ENCODE measurements at places on chromosomes 7 and 10.

DNA sequence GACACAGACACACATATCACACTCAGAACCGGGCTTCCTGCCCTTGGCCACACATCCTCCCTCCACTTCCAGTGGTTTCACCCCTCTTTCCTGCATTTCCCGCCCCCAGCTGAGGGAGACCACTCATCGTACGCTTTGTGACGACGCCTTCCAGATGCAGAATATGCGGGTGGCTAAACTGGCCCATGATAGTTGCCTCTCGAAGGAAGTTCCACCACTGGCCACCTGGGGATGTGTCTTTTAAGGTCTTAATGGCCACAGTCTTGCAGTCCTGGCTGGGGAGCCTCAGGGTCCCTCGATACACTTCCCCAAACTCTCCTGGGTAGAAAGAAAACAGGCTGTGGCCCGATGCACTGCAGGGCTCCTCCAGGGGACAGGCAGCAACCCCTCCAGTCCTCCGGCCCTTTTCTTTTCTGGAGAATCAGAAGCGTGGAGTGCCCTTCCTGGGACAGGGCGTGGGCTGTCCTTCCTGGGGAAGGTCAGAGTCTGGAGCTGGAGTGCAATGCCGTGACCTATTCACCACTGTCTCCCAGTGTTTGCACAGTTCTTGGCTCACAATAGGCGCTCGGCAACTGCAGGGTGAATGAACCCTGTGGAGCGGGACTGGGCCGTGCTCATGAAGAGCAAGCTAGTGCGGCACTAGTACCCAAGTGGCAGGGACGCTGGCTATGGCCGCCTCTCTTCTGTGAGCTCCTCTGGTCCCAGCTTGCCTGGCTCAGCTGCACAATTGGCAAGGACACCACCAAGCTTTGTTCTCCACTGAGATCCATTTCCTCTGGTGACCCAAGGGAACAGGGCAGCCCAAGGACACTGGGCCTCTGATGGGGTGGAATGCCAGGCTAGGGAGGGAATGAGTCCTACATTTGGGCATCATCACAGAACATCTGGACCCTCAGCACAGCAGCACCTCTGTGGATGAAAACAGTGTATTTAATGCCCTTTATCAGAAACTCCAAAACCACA, 13.2 kb downstream of the EPHA1 start:
- no peak for DNase-seq

- no peak for DNase-seq
Observed at GRCh38 chr7:100384628-100385294, 11.5 kb downstream of the PILRA start.

DNA sequence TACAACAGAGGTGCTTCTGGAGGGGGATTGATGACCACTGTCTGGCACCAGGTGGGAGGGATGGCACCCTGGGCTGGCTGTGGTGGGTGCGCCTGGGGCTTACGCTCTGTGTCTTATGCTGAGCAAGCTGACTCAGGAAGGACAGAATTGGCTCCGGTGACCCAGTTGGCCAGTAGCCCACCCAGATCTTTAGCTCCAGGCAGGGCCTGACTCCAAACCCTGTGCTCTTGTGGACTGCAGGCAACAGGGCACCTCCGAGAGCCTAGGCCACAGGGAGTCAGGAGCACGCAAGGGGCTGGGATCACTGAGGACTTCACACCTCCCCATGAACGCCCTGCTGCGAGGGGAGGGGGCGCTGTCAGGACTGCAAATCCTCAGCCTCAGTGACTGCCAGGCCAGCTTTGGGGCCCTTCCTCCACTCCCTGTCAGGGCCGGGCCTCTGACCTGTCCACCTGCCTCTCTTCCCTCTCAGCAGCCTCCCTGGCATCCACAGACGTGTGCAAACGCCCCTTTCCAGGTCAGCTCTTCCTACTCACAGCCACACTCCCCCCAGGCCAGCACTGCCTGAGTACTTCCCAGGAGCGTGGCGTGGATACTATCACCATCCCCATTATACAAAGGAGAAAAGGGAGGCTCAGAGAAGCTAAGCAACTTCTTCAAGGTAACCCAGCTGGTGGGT, 118.7 kb downstream of the SLIT1 start:
- DNase-seq, result no peak

DNA sequence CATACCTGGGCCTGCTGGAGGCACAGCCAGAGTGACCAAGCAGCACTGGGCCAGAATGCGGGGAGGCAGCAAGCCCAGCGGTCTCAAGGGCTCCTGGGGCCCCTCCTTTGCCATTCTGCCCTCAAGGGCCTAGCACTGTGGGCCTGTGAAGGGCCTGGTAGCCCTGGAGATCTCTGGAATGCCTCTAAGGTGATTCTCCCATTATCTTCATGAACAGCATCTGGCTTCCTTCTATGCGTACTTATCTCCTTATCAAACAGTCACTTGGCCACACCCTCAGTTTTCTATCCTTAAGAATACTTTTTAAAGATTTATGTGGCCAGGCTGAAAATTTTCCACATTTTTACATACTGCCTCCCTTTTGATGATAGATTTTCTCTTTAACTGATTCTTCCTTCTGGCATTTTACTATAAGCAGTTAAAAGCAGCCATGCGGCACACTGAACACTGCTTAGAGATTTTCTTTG, 67.5 kb upstream of the CCNY start:
- DNase-seq, result no peak

DNA sequence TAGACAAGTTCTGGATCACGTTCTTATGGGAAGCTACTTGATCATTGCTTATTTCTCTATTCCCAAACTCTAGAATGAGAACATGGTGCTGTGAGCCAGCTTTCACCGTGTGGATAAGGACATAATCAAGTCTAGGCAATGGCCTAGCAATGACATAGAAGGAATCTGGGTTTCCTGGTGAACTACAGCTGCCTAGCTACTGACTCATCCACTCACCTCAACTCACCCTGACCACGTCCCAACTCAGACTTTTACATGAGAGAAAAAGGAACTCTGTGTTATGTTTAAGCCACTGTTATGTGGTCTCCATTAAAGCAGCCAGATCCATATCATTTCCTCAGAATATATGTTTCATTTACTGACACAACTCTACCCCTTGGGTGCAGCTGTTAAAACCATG, 18.8 kb upstream of the MET start:
- no peak for DNase-seq

GRCh38 chr7:150994141-150994837, 3.5 kb downstream of the NOS3 start:
- no peak for DNase-seq

- DNase-seq, result no peak
Observed at GRCh38 chr7:25060487-25061055, 64.5 kb downstream of the CYCS start.

DNA sequence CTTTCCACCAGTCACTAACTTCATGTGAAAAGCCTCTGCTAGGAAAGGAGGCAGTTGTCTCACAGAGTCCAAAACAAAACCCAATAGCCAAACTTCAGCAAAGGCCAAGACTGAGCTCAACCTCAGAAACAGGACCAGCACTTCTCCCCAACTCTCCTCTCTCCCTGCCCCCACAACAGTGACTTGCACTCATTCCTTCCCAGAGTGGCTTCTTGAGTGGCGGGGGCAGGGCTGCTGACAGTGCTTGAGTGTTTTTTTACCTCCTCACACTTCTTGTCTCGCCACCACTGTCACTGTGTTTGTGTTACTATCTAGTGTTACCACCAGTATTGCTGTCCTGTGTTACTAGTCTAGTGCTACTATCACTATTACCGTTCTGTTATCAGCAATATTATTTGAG, 206.8 kb downstream of the KLF6 start:
- DNase-seq, result no peak

GRCh38 chr7:146956321-146956720, 839.7 kb downstream of the CNTNAP2 start:
- no peak for DNase-seq

GRCh38 chr7:26291699-26292538, at the start of gene SNX10:
TSS of gene SNX10 (plus strand) at chr7:26291862. CDS start at chr7:26346443, 54,581 bp downstream.
- DNase-seq, result peak; percentile 61

GRCh38 chr7:146175716-146176115, 59.1 kb downstream of the CNTNAP2 start:
- no peak for DNase-seq

DNA sequence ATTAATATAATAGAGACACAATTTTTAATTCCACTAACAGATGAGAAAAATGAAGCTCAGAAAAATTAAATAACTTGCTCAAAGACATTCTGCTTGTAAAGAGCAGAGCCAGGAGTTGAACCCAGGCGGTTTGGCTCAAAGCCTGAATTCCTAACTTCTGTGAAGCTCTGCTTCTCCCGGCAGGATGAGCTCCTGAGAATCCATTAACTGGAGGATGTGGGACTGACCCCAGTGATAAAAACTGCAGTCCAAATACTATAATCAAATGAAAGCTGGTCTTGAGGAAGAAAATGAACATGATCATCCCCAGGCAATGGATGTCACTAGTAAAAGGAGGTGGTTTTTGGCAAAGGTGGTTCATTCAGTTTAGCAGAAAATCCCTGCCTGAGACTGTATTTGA, 898.2 kb downstream of the CCSER2 start:
- DNase-seq, result no peak

GRCh38 chr10:614790-615582, 74.5 kb downstream of the DIP2C start:
- no peak for DNase-seq

GRCh38 chr10:12214763-12215218, 18.8 kb downstream of the CDC123 start:
- peak; percentile 23 for DNase-seq

DNA sequence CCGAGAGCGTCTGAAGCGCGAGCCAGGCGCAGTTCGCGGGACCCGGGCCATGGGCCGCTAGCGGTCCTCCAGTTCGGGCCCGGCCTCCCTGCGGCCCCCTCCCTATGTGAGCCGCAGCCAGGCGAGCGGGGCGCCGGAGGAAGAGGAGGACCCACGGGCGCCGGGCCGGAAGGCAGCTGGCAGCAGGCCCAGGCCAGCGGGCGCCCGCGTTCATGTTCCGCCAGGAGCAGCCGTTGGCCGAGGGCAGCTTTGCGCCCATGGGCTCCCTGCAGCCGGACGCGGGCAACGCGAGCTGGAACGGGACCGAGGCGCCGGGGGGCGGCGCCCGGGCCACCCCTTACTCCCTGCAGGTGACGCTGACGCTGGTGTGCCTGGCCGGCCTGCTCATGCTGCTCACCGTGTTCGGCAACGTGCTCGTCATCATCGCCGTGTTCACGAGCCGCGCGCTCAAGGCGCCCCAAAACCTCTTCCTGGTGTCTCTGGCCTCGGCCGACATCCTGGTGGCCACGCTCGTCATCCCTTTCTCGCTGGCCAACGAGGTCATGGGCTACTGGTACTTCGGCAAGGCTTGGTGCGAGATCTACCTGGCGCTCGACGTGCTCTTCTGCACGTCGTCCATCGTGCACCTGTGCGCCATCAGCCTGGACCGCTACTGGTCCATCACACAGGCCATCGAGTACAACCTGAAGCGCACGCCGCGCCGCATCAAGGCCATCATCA, 1.1 kb downstream of the ADRA2A start:
- no peak for DNase-seq

GRCh38 chr10:1522237-1522636, 215.1 kb downstream of the ADARB2 start:
- no peak for DNase-seq

DNA sequence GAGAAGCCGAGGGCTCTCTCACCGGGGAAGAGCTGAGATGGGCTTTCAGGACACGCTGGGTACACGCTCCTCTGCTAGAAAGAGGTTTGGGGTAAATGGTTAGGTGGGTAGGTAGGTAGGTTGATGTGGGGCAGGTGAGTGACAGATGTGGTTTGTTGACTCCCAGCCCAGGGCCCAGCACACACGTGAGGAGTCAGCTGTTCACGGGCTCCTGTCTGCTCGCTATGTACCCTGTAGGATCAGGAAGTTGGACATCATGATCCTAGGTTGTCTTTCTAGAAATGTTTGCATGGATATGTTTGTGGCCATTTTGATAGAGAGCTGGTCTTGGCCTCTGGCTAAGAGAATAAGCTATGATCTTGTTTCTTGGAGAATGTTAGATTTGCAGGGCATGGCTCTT, 109.0 kb downstream of the TACC2 start:
- no peak for DNase-seq

- no peak for DNase-seq
Observed at GRCh38 chr7:103593691-103594090, 147.7 kb upstream of the SLC26A5 start.

DNA sequence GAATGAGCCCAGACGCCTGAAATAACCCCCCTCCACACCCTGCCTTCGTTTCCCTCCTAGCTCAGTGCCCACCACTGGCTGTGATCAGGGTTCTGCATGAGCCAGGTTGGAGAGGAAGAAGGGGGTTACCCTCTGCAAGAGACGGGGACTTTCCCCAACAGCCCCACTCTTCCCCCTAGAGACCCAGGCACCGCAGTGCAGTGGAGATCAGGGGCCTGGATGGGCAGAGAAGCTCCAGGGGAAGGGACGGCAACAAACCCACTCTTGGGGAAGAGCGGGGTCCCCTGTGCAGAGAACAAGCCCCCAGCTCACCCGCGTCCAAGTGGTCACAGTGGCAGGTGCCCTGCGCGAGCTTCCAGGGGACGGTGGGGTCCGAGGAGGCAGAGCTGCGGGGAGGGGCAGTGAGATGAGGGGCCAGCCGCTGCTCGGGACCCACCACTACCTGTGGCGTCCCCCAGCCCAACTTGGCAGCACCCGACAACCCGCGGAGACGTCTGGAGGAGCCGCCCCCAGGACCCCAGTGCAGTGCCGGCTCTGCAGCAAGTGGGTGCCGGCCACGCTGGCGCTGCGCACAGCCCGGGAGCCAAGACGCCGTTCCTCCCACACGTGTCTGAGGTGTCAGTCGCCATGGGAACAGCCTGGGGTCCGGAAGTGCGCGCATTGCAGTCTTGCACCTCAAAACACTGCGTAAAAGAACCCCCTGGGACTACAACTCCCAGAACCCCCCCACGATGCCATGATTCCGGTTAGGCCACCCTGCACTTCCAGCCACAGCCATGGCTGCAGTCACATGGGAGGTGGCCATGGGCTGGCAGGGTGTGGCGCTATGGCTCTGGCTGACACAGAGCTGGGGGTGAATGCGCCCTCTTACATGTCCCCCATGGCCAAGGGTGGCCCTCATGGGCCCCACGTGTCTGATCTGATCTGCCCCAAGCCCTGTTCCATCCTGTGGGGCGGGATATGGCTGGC, 45.8 kb upstream of the WIPI2 start:
- peak; percentile 77 for DNase-seq

DNA sequence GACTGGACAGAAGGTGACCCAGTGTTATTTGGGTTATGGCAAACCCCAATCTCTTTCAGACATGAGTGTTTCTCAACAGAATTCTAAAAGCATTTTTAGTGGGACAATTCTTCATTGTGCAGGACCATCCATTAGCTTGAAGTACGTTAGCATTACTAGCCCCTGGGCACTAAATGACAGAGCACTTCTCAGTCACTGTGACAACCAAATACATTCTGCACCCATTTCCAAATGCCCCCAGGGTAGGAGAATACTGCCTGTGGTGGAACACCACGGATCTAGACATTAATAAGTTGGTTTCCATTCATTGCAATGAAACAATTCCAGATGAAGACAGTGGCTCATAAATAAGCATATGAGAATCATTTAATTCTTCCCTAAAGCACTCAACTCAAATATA, 102.4 kb upstream of the FRMD4A start:
- no peak for DNase-seq

- no peak for DNase-seq
Observed at GRCh38 chr7:69342154-69342884, 256.0 kb upstream of the AUTS2 start.

- no peak for DNase-seq
Observed at GRCh38 chr7:121388950-121389349, 7.2 kb downstream of the FAM3C start.

Measured in activated T-cell treated with anti-CD3 and anti-CD28 coated beads, Interleukin-2, amount 50 U/mL, for 4 hours (primary cell).